ENCODE measurements at places on chromosomes 13 and 19.

DNA sequence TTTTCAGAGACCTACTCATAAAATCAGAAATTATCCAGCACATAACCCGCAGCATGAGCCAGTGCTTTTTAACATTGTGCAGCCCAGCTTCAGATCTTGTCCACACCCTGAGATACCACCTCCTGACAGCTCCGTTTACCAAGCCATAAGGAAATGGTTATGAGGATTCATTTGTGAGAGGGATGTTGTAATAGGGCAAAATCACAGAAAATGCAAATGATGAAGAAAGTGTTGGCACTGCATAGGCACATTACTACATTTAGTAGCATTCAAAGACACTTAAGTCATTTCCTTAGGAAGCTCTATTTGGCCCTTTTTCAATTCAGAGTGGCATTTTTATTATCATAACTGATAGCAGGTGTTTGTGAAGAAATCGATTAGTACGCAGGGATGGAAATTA, 277.5 kb downstream of the DNAJC15 start:
- peak; percentile 46 for DNase-seq

GRCh38 chr13:67155898-67156722, 74.0 kb downstream of the PCDH9 start:
- DNase-seq, result no peak

GRCh38 chr13:113043931-113044330, 61.7 kb upstream of the F7 start:
- no peak for DNase-seq

GRCh38 chr19:49200238-49200862, 42.8 kb downstream of the TRPM4 start:
- peak; percentile 50 for DNase-seq

- peak; percentile 60 for DNase-seq
Observed at GRCh38 chr13:108427355-108427754, 157.8 kb downstream of the TNFSF13B start.

DNA sequence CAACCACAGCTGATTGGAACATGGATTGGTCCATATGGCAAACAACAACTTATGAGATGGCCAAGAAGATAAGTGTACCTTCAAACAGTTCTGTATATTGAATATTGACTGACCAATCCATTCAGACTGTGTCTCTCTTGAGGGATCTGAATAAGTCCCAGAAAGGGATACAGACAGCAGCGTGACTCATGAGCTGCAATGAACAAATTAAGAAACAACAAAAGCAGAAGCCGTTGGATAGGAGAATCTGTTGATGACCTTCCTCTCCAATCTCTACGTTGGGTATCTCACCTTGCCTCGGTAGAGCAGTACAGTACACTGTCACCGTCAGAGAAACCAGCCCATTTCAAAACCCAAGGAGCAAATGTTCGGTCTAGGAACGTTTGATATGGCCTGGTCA, 21.3 kb downstream of the MBD3L2B start:
- no peak for DNase-seq

GRCh38 chr19:9531933-9532332, 6.5 kb downstream of the ZNF426 start:
- DNase-seq, result peak; percentile 67

DNA sequence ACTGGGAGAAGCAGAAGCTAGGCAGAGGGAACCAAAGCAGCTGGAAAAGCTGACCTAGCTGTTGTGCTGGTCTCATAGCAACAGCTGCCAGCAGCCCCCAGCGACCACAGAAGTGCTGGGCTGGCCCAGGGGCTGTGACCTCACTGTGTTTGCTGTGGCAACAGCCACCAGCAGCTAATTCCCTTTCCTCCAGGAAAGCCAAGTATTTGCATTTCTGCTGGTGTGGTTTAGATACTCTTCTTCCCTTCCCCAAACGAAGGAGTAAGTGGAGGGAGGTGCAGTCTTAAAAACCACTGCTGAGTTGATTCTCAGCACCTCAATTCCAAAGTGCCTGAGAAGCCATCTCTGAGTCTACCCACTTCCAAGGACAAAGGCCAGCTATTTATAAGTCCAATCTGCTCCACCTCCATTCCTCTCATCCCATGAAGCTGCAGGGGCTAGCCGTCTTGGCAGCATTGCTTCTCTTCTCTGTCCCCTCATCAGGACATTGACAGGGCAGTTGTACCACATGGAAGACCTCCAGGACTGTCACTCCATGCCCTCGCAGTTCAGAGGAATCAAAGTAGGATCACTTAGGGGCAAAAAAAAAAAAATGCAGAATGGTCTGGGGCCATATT, 11.5 kb upstream of the CCDC97 start:
- DNase-seq, result no peak

DNA sequence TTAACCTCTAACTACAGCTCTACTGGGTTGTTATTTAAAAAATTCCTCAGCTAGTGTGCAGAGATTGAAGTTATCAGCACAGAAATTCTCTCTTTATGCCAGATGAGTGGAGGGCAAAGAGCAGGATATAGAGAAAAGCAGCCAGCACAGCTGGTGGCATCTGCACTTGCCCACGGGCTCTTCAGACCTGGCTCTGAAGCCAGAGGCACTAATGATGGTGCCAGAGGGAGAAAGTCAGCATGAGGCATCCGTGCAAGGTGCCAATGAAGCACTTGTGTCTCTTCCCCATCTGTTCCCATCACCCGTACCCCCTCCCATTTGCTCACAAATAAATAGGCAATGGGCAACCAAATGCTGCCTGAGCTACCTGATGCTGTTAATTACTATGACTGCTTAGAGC, 138.9 kb downstream of the OLFM4 start:
- DNase-seq, result no peak

GRCh38 chr19:14377883-14378328, 3.3 kb upstream of the ADGRE5 start:
- no peak for DNase-seq

- peak; percentile 67 for DNase-seq
Observed at GRCh38 chr19:15529774-15530372, 21.5 kb downstream of the CYP4F22 start.

- no peak for DNase-seq
Observed at GRCh38 chr13:61406275-61406674, 9.4 kb downstream of the PCDH20 start.

DNA sequence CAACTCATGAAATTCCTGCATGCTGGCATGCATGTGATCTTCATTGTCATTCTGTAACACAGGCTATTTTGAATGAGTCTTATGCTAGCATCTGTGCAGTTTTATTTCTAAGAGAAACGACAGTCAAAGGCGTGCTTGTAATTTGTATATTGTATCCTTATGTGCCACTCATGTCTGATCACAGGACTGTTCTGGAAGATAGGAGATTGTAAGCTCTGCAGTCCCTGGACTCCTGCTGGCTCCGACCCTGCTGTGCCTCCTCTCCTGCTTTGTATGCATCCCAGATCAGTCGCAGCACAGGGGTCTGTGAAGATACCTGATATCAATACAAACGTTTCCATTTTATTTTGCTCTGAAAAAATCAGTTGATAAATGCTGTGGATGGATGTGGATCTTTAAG, 653.1 kb downstream of the LIG4 start:
- DNase-seq, result no peak

DNA sequence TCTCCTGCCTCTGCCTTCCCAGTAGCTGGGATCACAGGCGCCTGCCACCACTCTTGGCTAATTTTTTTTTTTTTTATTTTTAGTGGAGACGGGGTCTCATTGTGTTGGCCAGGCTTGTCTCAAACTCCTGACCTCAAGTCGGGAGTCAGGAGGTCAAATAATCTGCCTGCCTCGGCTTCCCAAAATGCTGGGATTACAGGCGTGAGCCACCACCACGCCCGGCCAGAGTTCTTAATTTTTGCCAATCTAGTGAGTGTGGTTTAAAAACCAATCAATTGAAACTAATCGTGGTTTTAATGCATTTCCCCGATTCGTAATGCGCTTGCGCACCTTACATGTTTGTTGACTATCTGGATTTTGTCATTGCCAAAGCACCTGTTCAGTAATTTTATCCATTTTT, 37.0 kb downstream of the SKA3 start:
- no peak for DNase-seq

DNA sequence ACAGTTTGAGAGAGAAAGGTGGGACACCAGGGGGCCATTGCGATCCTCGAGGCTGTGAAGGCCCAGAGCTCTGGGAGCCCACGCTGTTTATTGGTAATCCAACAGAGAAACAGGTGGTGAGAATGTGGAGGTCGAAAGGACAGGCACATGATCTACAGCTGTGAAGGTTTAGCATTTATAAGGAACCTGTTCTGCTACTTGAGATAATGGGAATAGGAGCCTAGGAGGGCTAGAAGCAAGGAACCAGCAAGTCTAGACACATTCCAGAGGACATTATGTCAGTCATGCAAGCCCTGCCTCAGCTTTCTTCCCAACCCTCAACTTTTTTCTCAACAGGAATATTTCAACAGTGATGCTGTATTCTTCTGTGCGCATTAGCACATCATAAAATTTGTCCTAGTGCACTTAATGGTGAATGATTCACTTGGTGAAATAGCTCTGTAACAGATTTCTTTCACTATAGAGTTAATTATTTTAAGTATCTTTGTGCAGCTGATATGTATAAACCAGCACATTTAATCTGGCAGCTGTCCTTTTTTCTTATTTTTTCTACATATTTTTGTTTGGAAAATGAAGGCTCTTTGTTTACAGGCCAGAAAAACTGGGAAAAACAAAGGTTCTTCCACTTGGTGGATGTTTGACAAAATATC, 25.4 kb downstream of the ZNF90 start:
- DNase-seq, result peak; percentile 71

DNA sequence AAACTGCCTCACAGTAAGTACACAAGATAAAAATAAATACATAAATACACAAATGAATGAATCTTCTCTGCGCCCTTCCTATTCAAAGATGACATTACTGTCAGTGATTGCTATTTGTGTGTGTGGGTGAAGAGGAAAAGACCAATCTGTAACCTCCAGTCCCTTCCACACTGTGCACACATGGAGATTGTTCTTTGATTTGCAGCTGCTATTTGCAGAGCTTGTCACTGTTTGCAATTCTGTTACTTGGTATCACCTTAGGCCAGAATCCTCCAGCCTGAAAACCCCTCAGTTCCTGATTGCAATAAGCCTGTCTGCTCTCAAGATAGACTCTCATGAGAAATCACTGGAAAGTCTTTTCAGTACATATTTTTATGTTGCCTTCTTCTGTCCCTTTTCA, 1314.9 kb downstream of the PCDH9 start:
- DNase-seq, result no peak

GRCh38 chr13:26819046-26819445, 58.5 kb upstream of the GPR12 start:
- DNase-seq, result no peak

DNA sequence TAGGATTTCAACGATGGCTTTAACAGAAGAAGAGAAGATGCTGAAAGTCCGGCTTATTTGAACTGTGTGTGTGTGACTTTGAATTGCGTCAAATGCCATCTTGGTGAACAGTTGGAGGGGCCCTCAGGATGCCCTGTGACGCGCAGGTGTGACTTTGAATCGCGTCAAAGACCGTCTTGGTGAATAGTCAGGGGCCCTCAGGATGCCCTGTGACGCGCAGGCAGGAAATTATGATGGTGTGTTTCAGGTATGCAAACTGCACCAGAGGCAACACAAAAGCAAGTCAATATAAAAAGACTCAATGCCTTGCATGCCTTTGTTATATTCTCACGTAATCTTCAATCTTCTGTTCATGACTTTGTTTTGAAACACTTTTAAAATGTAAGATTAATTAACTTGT, 29.2 kb downstream of the ATP11A start:
- DNase-seq, result peak; percentile 57

DNA sequence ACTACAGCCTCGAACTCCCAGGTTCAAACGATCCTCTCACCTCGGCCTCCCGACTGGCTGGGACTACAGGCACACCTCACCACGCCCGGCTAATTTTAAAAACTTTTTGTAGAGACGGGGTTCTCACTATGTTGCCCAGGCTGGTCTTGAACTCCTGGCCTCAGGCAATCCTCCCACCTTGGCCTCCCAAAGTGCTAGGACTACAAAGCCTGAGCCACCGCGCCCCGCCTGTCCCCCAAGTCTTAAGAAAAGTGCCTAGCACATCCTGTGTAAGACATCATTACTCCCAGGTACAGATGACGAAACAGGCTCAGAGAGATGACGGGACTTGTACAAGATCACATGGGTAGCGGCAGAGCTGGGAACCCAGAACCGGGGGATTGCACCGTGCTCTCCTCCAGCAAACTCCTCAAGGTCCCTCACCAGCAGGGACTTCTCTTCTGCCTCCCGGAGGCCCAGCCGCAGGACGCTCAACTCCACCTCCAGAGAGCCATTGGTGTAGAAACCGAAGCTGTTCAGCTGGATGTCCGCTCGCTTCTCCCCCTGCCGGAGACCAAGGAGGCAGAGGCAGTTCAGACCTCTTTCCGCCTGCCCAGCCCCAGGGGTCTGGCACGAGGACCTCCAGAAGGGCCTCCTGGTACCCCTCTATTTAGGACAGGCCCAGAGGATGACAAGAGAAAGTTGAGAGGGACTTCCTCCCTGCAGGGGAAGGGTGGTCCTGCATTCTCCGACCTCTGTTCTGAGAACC, 1.0 kb downstream of the GPR108 start:
- peak; percentile 90 for DNase-seq

DNA sequence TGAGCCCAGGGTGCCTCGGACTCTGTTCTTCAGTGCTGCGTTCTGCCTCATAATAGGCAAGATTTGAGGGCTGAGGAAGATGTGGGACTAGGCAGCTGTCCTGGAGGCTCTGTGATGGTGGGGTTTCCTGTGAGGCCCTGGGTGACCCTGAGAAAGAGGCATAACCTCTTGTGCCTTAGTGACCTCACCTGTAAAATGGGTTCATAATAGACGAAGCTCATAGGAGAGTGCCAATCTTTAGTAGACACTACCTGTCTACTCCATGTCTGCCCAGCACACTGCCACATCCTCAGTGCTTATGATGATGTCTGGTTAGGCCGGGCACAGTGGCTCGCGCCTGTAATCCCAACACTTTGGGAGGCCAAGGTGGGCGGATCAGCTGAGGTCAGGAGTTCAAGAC, 23.4 kb downstream of the RRAS start:
- no peak for DNase-seq

DNA sequence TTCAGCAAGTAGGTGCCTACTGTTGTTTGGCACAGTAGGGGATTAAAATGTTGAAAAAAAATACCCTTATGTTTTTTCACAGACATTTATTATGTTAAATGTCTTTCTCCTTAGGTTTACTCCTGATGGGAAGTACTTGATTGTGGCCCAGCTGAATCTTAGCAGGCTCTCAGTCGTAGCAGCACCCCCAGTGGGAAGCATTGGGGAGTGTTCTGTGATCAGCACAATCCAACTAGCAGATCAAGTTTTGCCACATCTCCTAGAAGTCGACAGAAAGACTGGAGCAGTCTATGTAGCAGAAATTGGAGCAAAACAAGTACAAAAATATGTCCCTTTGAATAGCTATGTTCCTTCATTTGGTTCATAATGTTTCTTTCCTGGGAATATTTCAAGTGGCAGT, 9.3 kb downstream of the NHLRC3 start:
- peak; percentile 72 for DNase-seq

All from epithelial cell of esophagus (primary cell).